ENCODE measurements at places on chromosomes 12 and 14.

DNA sequence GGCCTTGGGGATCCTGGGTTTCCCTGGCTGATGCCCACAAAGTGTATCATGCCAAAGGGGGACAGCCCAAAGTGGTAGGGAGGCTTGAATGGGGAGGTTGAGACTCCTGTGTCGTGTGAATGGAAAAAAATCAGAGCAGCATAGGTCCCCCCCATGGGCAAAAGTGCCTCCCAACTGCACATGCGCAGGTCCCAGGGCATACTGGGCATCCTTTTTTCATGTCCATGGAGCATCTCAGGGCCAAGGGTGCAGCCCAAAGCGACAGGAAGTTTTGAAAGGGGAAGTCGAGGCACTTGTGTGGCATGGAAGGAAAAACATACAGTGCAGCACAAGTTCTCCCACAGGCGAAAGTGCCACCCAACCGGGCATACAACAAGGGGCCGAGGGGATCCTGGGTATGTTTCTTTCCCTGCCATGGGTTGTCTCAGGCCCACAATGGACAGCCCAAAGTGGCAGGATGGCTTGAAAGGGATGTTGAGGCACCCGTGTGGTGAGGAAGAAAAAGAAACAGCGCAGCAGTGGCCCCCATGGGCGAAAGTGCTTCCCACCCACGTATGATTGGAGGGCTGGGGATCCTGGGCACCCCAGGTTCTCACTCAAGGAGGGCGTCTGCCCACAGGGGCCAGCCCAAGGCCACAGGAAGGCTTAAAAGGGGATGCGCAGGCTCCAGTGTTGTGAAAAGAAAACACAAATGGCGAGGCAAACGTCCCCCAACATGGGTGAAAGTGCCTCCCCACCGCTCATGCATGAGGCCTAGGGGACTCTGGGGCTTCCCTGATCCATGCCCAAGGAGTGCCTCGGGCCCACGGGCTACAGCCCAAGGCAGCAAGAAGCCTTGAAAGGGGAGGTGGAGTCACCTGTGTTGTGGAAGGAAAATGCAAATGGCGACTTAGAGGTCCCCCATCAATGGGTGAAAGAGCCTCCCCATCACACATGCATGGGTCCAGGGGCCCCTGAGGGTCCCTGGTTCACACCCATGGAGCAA, 573.7 kb downstream of the ALG10 start:
- H3K27me3 ChIP-seq: no peaks in the 10 kb centered on the region
- no peak overlapping the region for H3K27ac ChIP-seq
- no peak overlapping the region for H3K4me3 ChIP-seq
- no peaks in the 10 kb centered on the region for H3K36me3 ChIP-seq
- H3K4me1 ChIP-seq: no peaks in the 10 kb centered on the region
- DNase-seq: no peak

DNA sequence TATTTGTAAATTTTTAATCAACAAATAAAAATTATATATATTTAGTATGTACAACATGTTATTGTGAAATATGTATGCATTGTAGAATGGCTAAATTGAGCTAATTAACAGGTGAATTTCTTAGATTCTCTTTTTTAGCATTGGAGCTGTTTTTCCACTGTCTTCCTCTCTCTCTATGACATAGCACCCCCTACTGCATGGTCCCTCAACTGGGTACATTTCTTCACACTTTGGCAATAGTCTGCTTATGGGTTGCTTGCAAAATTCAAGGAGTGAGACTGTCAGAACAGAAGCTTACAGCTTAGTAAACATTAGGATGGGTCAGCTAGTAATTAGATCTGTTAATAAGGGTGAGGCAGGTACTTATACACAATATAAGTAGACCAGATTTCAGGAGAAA, 658.5 kb upstream of the MGAT4C start:
- H3K27me3 ChIP-seq: no peaks in the 10 kb centered on the region
- H3K4me1 ChIP-seq: no peaks in the 10 kb centered on the region
- no peak for DNase-seq
- no peaks in the 10 kb centered on the region for H3K36me3 ChIP-seq
- H3K27ac ChIP-seq: no peak overlapping the region

GRCh38 chr14:67010602-67011001, 178.6 kb upstream of the GARIN2 start:
- no peaks in the 10 kb centered on the region for H3K27me3 ChIP-seq
- H3K4me3 ChIP-seq: no peak overlapping the region
- no peaks in the 10 kb centered on the region for H3K4me1 ChIP-seq
- no peaks in the 10 kb centered on the region for H3K36me3 ChIP-seq
- H3K27ac ChIP-seq: no peak overlapping the region
- DNase-seq: no peak

GRCh38 chr14:80927083-80927989, 14.2 kb downstream of the CEP128 start:
- no peak overlapping the region for H3K4me3 ChIP-seq
- H3K27ac ChIP-seq: no peak overlapping the region

DNA sequence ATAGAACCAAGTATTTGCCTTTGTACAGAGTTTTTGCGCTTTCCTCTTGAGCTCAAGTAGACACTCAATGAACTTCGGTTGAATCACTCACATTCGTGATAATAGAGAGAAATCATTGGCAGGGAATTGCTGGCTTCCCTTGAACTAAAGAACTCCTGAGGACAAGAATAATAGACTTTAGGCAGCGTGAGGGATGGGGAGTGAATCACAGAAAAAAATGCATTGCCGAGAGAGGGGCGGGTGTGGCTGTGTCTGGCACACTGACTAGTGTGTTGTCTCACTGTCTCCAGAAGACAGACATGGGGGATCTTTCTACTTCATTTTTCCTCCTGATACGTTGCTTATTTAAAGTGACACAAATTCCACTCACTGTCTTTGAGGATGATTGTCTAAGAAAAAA, 805.2 kb downstream of the BCL11B start:
- H3K4me3 ChIP-seq: no peak overlapping the region
- H3K27ac ChIP-seq: no peak overlapping the region
- H3K4me1 ChIP-seq: no peaks in the 10 kb centered on the region
- H3K36me3 ChIP-seq: no peaks in the 10 kb centered on the region

DNA sequence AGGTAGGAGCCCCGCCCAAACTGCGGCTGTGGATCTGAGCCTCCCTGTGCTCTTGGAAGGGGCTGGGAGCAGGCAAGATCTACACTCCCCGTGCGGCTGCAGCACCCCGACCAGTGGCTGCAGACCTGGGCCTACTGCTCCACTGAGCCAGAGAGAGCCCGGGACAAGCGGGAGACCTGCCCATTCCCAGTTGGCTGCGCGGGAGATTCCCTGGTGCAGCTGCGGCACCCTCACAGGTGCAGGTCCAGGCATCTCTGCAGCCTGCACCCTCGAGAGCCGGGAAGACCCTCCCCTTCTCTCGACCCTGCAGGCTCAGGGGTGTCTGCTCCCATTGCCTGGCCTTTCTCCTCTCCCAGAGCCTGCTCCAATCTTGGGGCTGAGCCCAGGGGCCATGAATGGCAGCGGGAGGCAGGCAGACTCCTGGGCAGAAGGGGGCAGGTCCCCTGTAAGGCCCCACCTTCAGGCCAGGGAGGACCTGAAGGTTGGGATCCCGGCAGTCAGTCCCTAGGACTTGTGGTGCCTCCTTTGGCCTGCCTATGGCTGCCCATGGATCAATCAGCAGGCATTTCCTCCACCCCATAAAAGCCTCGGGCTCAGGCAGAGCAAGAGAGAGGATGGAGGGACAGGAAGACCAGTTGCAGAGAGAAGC, 8.8 kb upstream of the A2M start:
- no peaks in the 10 kb centered on the region for H3K36me3 ChIP-seq
- DNase-seq: no peak

DNA sequence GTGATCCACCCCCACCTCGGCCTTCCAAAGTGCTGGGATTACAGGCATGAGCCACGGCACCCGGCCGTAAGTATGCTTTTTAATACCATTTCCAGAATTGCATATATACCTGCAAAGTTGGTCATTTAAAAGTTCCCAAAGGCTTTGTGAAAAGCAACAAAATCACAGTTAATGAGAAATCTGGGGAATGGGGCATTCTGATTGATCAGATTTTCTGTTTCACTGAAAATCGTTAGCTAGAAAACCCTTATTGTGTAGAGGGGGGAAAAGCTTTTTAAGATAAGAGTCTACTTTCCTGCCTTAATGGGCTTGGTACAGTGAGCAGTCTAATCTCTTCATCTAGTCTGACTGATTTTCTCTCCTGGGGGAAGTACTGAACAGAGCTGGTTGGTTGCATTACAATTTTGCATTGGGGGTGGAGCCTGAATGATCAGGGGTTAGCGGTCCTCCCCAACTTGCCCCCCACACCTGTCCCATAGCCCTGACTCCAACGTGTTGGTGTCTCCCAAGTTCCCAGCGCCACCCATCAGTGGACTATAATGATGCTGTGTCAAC, 23.8 kb downstream of the IL31 start:
- no peaks in the 10 kb centered on the region for H3K4me1 ChIP-seq
- no peak overlapping the region for H3K27ac ChIP-seq

- peaks cover 44% of the 10 kb centered on the region for H3K4me1 ChIP-seq
- no peaks in the 10 kb centered on the region for H3K27me3 ChIP-seq
- H3K27ac ChIP-seq: no peak overlapping the region
- no peak for DNase-seq
These were observed 109.0 kb upstream of the AMIGO2 start for GRCh38 chr12:47188576-47189441.

GRCh38 chr14:63290741-63291430, 27.8 kb downstream of the GPHB5 start:
- no peak for DNase-seq
- no peaks in the 10 kb centered on the region for H3K36me3 ChIP-seq

- no peak for DNase-seq
- no peaks in the 10 kb centered on the region for H3K36me3 ChIP-seq
- H3K4me3 ChIP-seq: no peak overlapping the region
- H3K27ac ChIP-seq: no peak overlapping the region
These were observed 134.8 kb upstream of the VRK1 start for GRCh38 chr14:96662116-96662970.

GRCh38 chr12:93609281-93610192, 37.1 kb downstream of the SOCS2 start:
- no peak overlapping the region for H3K27ac ChIP-seq
- no peak for DNase-seq
- H3K36me3 ChIP-seq: no peaks in the 10 kb centered on the region

DNA sequence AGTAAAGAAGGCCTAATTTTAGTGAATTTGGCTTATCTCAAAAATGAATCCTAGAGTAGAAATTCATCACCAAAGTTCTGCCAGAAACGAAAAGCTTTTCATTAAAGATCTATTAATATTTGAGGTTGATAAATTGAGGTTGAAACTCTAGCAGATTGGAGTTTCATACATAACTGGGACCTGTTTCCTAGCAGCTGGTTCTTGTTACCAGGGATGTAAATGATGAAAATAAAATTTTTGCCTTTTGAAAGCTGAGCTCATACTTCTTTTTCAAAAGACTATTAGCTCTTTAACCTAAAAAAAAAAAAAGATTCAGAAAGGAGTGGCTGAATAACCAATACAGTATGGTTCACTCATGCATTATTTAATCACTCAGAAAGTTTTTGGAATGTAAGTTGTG, 98.3 kb downstream of the PTGER2 start:
- DNase-seq: no peak
- H3K4me3 ChIP-seq: no peak overlapping the region
- no peaks in the 10 kb centered on the region for H3K27me3 ChIP-seq
- H3K4me1 ChIP-seq: no peaks in the 10 kb centered on the region

- no peaks in the 10 kb centered on the region for H3K4me1 ChIP-seq
- no peak overlapping the region for H3K27ac ChIP-seq
- no peak overlapping the region for H3K4me3 ChIP-seq
- H3K36me3 ChIP-seq: no peaks in the 10 kb centered on the region
- DNase-seq: no peak
These were observed 10.7 kb downstream of the DAAM1 start for GRCh38 chr14:59199205-59199604.

DNA sequence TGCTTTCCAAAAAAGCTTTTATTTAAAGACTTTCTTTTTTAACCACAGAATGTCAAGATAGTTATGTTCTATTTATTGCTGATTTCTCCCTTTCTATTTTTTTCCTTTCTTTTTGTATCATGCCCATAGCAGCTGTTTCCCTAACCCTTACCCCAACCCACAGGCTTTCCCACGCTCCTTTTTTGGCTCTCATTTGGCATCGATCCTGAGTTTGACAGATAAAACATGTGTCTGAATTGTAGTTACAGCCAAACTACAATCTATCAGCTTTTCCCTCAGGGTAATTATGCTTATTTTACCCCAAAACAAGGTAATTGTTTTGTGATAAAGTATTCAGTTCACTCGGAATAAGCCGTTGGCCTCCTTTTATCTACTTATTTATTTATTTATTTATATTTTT, 46.7 kb downstream of the PDE3A start:
- H3K4me3 ChIP-seq: no peak overlapping the region
- DNase-seq: no peak
- no peaks in the 10 kb centered on the region for H3K27me3 ChIP-seq
- H3K4me1 ChIP-seq: no peaks in the 10 kb centered on the region
- no peak overlapping the region for H3K27ac ChIP-seq
- no peaks in the 10 kb centered on the region for H3K36me3 ChIP-seq

GRCh38 chr12:116236148-116236731, 41.3 kb downstream of the MED13L start:
- H3K4me3 ChIP-seq: no peak overlapping the region
- DNase-seq: peak; percentile 61
- H3K4me1 ChIP-seq: no peaks in the 10 kb centered on the region
- H3K27me3 ChIP-seq: no peaks in the 10 kb centered on the region
- H3K36me3 ChIP-seq: no peaks in the 10 kb centered on the region

DNA sequence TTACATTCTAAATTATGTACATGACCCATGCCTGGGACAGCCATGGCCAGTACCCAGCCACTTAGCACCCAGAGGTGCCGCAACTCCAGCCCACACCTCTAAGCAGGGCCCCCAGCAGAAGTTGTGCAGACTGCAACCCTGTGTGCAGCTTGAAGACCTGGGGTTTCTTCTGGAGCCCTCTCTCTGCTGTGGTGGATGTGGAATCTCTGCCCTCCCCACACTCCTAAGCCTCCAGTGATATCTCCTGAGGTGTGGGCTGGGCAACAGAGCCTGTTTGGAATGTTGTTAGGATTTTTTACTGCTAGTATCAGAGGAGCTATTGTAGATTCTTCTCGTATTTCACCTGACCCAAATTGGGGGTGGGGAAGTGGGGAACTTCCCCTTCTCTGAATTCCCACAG, 59.4 kb upstream of the TUNAR start:
- no peaks in the 10 kb centered on the region for H3K4me1 ChIP-seq
- no peaks in the 10 kb centered on the region for H3K36me3 ChIP-seq
- H3K4me3 ChIP-seq: no peak overlapping the region
- H3K27ac ChIP-seq: no peak overlapping the region
- DNase-seq: no peak

- H3K27ac ChIP-seq: no peak overlapping the region
- no peak for DNase-seq
- H3K27me3 ChIP-seq: no peaks in the 10 kb centered on the region
- no peak overlapping the region for H3K4me3 ChIP-seq
These were observed 24.2 kb upstream of the MMP17 start for GRCh38 chr12:131803961-131804521.

GRCh38 chr12:133221241-133221640, 14.4 kb downstream of the ANHX start:
- no peaks in the 10 kb centered on the region for H3K36me3 ChIP-seq
- no peak for DNase-seq
- no peak overlapping the region for H3K27ac ChIP-seq

GRCh38 chr12:119375075-119375882, 40.8 kb downstream of the CCDC60 start:
- H3K4me1 ChIP-seq: no peaks in the 10 kb centered on the region
- no peak overlapping the region for H3K4me3 ChIP-seq
- H3K36me3 ChIP-seq: no peaks in the 10 kb centered on the region
- H3K27me3 ChIP-seq: no peaks in the 10 kb centered on the region
